ENCODE measurements at places on chromosomes 7 and 10.

DNA sequence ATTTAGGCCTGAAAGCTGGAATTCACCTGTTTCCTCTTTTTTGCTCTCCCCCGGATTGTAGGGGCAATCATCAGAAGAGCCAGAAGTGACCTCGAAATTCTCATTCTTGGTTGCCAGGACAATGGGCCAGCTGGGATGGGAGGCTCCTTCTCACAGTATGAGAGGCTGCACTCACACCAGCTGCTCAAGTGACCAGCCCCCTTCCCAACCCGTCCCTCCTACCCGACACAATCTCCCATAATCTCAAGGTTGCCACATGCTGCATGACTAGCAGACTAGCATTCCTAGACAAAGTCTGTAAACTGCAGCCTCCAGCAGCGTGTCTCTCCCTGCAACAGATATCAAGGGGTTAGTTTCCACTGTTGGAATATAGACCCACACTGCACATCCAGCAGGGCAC lies 110.3 kb downstream of the C1GALT1 start:
- DNase-seq = no peak

- no peak for DNase-seq
These were observed 313.9 kb upstream of the GLI3 start for GRCh38 chr7:42550706-42551470.

GRCh38 chr7:94440451-94441039 lies 45.9 kb downstream of the COL1A2 start:
- DNase-seq = no peak

DNA sequence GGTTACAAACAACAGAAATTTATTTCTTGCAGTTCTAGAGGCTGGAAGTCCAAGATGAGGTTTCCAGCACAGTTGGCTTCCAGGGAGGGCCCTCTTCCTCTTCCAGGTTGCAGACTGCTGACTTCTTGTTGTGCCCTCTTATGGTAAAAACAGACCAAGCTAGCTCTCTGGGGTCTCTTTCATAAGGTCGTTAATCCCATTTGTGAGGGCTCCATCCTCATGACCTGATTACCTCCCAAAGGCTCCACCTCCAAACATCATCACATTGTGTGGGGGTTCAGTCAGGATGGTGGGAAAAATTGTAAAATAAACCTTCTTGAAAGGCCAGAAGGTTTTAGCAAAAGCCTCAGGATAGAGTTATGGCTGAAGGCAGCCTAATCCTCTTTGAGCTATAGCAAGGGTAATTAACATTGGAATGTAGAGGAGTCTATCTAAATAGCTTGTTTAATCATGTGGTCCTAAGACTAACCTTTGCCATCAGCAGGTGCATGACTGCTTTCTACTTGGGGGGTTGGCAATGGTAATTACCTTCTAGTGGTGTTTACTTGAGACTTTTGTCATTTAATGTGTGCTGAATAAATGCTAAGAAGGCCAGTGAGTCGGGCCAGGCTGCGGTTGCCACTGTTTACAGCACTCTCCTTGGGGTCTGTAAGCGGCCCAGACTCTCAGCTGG lies 80.8 kb downstream of the PPP1R17 start:
- DNase-seq = no peak

GRCh38 chr7:75054744-75055143 lies 18.9 kb downstream of the RCC1L start:
- no peak for DNase-seq

GRCh38 chr10:51269821-51270220 lies 195.5 kb downstream of the PRKG1 start:
- no peak for DNase-seq

GRCh38 chr10:76034353-76035205 lies 603.2 kb downstream of the LRMDA start:
- no peak for DNase-seq

DNA sequence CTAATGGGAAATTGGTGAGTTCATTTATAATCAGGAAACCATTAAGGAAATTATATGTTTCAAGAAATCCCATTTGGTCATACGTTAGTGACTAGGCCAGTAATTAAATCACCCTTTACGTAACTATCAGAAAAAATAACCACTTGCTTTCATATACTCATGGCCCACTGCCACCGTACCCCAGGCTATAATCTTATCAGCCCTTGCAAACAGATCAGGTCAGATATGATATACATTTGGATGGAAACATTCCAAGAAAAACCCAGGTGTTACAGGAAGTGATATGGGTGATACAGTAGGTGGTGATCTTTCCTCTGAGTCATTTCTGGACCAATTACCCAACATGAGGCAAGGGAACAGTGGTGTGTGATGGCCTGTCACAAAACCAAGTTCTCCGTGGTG lies 481.0 kb upstream of the SEMA3A start:
- DNase-seq = no peak
